Memory B cell (primary cell): ENCODE measurements at places on chromosomes 3 and 15.

GRCh38 chr3:170425491-170426239 lies 7.0 kb downstream of the CLDN11 start:
- DNase-seq, result no peak

GRCh38 chr3:117611211-117611610 lies 901.6 kb downstream of the TUSC7 start:
- no peak for DNase-seq

GRCh38 chr15:34490417-34491193 lies 53.0 kb upstream of the GOLGA8A start:
- no peak for DNase-seq

GRCh38 chr15:87623832-87624231 lies 632.7 kb downstream of the NTRK3 start:
- no peak for DNase-seq

DNA sequence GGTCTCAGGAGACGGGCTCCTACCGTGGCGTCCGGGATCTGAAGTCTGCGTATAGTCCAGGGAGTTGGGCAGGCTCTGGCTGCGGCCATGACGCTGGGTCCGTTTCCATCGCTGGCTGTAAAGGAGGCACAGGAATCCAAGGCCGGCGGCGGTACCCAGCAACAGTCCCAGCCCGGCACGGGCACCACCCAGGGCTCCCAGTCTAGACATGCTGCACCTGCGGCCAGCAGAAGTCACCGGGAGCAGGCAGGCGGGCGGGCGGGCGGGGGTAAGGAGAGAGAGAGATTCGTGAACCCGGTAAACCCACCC lies 526 bp downstream of the RMDN3 start:
- no peak for DNase-seq

DNA sequence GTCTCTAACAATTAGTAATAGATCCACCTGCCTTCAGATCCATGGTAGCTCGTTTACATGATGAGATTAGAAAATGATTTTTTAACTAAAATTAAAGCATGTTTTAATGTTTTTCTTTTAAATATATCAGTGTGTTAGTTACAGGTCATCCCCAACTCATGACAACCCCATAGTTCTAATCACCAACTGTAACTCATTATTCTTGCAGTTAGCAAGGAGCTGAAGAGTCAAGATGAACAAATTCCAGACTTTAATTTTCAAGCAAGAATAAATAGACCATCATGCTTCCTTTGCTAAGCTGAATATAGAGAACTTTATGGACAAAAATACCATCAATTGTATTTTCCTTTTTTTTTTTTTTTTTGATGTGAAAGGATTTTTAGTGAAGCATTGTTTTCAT lies 101.1 kb downstream of the TOP2B start:
- no peak for DNase-seq

- no peak for DNase-seq
These were observed 247.7 kb upstream of the TLE3 start for GRCh38 chr15:70345251-70346019.

GRCh38 chr3:113747283-113748046 lies 630 bp downstream of the ATP6V1A start:
- no peak for DNase-seq

DNA sequence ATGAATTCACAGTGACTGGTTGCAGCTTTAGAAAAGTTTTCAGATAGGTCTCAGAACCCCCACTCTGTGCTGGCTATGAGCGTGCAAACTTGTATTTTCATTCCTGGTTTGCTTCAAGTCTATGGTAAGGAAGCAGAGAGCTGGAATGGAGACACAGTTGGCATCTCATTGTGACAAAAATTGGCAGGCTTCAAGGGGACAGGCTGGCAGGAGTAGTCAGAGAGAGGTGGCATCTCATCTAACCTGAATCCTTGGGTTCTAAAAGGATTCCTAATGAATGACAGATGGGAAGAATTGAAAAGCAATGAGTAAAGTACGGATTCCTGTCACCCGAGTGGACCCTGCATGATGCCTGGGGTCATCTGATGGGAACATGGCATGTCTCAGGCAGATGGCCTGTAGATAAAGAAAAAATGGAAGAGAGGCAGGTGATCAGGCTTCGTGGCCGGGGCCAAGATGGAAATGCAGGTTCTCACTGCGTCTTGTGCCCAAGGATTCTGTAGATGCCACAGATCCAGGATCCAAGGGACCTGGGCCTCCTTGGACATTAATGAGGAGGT lies 89.4 kb upstream of the ABHD17C start:
- DNase-seq, result no peak

GRCh38 chr3:14199641-14200040 lies 21.0 kb downstream of the LSM3 start:
- DNase-seq, result no peak

GRCh38 chr3:56557831-56558170 lies 826 bp downstream of the CCDC66 start:
- DNase-seq, result no peak

DNA sequence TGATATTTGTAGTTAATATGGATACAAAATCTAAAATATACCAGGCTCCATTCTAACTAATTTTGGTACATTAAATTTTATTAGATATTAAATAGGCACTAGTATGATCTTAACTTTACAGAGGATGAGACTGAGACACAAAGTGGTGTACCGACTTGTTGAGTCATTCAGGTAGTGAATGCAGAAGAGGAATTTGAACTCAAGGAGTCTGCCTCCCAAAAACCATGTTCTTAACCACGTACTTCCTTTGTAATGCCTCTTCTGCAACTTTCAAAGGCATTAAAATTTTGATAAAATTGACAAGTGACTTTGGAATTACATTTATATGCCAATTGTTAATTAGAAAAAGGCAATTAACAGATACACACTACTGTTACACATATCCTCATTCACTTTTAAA lies 61.8 kb downstream of the ZBBX start:
- no peak for DNase-seq

GRCh38 chr3:161559177-161559998 lies 62.8 kb downstream of the OTOL1 start:
- DNase-seq, result no peak

DNA sequence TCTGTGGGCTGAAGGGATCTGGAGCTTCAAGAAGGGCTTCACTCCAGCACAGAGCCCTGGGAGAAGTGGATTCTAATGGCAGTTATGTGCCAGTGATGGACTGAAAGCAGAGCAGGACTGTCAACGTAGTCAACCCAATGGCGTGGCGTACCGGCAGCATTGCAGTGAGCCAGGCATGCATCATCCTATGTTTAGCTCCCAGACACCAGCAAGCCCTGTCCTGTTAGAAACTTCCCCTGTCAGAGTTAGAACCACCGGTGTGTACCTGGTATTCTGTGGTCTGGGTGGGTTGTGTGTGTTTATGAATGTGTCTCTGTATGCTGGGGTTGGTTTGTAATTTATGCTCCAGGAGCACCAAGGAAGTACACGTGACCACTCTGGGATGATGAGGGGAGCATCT lies 86.3 kb downstream of the CLSTN2 start:
- DNase-seq, result no peak

GRCh38 chr3:160287666-160288065 lies 62.4 kb downstream of the C3orf80 start:
- DNase-seq, result no peak

DNA sequence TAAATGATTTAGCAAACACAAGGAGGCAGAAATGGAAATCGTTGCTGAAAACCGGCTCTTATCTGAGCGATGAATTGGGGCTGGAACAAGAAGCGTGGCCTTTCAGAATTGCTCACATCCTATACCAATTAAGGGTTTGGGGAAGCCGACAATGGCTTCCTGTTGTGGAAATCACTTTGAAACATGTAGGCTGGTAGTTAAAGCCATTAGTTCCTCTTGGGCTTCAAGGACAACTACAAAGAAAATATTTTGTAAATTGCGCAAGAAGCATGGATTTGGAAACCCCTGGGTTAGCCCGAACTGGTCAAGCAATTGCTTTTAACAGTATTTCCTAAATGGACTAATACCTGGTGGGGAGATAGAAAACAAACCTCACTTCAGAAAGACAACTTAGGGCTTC lies 182.4 kb downstream of the ADAMTS9 start:
- no peak for DNase-seq

DNA sequence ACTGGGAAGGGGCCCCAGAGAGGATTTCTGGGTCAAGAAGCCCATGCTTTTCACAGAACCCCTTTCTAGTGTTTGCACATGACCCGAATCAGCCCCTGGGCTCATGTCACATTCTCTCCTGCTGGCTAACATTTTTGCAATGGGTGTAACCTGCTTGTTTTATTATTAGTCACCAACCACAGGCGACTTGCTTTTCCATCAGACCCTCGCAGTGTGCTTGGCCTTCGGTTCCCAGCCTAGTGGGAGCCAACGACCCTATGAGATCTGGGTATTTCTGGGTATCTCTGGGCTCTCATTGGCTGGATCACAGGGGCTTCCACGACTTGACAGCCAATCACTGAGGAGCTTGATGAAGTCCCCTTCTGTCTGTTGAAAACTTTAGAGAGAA lies 11.0 kb upstream of the FBLN2 start:
- DNase-seq, result no peak

DNA sequence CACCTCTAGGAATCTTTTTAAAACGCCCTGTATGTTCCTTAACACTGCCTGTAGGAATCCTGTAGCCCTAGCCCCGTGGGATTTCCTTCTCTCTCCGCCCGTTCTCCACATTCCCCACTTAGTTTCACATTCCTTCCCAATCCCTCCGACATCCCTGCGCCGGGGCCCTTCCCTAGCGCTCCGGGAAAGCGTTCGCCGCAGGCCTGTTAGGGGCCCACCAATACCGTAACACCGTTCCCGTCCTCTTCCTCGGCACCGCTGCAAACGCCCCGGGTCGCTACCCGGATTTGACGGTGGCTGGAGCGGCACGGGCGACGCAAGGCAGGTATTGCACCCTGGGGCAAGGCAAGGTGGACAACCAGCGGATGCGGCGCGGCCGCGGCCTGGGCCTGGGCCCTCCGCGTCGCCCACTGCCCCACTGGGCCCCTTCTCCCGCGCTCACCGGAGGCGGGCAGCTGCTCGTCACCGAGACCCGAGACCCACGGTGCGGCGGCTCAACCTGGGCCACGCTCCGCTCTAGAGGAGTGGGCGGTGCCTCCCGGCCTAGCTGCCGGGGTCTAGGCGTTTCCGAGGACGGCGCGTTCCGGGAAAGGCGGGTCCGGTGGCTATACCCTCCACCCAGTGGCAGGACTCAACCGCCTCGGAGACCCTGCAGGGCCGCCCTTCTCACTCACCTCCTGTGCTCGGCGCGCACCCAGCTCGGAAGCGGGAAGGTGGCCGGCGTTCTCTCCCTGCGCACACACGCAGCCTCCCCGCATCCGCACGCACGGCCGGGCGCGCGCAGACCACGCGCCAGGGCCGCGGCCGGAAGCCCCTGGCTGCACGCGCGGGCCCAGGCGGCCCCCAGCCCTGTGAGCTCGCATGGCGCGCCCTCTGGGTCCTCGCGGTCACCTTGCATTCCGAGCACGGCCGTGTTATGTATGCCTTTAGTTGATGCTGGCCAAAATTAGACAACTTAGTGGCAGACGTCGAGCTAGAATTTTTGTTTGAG lies at the start of gene B3GALNT1:
B3GALNT1 (minus strand) TSS at position 789 of the 991 bp plus-strand sequence. CDS start 18,595 bp downstream, outside the sequence.
- DNase-seq, result no peak

GRCh38 chr3:155958676-155959075 lies 88.2 kb downstream of the GMPS start:
- no peak for DNase-seq

DNA sequence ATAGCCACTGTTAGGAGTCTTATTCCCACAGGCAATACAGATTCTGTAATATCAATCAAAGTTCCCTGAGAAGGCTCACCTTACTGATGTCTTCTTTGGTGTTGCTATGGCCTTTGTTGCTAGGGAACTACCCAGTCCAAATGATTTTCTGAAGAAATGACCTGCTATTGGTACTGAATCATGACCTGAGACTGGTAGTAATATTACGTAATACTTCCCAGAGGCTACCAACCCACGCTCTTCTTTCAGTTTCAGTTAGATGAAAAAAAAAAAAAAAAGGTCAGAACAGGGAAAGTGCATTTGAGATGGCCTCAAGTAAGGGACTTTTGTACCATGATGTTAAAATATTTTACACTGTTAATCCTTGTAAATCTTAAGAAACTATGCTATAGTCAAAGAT lies 1092.5 kb upstream of the EPHA6 start:
- no peak for DNase-seq

GRCh38 chr3:18228060-18228459 lies 197.1 kb downstream of the SATB1 start:
- no peak for DNase-seq

GRCh38 chr15:48395521-48396011 lies 64.3 kb downstream of the DUT start:
- no peak for DNase-seq

DNA sequence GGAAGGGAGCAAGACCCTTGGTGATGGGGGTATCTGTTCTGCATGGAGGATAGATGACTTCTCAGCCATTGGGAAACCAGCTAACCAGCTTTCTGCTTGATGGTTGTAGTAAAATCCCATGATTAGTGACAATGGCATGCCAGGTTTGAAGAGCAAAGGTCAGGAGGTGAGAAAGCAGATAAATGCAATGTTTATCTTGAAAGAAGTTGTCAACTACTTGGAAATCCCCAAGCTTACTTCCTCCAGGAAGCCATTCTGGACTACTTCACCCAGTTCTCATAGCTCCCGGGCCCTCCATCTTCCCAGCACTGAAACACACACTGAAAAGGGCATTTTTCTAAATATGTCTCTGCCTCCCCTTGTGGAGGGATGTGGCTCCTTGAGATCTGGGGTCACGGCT lies 51.3 kb downstream of the SMAD3 start:
- no peak for DNase-seq

DNA sequence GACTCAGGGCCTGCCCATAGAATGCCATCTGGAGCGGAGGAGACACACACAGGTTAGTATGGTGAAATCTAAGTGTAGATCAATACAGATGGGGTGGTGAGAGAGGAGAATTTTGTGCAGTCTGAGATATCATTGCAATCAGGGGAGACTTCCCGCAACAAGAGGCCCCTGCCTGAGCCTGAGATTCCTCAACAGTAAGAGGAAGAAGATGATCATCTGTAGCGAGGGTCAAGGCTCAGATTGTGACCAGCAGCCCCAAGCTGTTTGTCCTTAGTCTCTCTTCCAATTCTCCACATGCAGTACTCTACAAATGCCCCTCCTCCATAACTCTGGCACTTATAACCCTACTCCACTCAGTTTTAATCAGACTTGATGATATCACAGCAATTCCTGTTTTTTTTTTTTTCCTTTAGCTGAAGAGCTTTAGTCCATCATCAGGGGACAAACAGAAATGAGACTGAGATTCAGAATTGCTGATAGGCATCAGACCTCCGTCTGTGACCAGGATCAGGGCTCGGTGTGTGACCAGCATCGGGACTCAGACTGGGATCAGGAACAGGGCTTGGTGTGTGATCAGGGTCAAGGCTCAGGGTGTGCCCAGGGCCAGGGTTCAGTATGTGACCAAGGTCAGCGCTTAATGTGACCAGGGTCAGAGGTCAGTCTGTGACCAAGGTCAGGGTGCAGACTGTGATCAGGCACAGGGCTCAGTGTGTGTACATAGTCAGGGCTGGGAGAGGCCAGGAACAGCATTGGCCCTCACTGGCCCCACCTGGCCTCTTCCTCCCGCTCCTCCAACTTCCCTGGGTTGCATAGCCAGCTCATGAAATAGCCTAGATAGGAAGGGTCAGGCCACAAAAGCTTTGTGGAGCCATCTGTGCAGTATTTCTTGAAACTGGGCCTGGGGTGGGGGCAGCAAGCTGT lies 14.1 kb downstream of the LOXL1 start:
- no peak for DNase-seq
